ENCODE measurements at places on chromosomes 12 and 14.

DNA sequence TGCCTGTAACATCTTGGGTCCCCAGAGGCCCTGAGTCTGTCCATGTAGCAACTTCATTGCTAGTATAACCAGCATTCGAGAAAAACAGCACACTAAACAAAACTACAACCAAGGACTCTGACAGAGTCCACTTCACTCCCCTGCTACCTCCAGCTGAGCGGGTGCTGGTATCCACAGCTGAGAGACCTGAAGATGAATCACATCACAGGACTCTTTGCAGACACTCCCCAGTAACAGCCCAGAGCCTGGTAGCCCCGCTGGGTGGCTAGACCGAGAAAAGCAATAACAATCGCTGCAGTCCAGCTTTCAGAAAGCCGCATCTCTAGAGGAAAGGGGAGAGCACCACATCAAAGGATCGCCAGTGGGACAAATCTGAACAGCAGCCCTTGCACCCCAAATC, 9.0 kb upstream of the IQSEC3 start:
- DNase-seq: no peak

DNA sequence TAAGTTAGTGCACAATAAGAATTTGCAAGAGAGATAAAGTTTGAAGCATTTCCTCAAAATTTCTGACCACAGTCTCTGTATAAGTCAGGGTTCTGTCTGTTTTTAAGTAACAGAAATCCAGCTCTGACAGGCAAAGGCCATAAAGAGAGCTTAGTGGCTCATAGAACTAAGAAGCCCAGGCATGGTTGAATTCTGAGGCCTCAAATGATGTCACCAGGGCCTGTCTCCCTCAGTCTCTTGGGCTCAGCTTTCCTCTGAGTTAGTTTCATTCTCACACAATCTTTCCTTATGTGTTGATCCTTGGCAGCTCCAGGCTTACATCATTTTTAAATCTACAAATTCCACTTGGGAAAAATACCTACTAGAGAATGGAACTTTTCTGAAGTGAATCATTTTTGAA, 173.4 kb upstream of the ATP2B1 start:
- no peak for DNase-seq

DNA sequence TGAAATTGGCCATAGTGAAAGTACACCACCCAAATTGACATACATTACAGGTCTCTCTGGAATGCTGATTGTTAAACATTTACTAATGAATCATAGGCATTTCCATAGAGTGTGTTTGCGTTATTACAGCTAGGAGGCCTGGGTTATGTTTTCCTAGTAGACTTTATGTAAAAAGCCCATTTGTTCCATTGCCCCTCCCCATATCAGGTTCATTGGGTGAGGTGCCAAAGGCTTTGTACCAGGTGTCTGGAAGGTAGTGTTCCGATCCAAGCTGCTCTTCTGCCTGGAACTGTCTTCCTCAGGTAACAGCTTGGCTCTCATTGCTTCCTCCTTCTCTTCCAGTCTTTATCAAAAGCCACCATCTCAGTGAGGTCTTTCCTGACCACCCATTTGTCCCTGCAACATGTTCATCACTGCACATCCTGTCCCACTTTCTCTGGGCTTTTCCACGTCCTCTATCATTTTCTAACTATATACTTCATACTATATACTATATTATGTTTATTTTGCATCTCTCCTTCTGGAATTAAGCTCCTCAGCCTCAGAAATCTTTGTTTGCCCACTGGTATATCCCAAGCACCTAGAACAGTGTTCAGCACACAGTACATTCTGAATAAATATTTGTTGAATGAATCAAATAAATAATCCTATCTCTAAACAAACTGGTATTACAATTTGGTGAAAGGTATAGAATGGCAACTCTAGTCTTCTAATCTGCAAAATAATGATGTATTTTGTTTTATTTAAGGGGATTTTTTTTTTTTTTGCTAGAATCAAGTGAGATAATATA, 252.3 kb downstream of the KTN1 start:
- no peak for DNase-seq

- DNase-seq: no peak
Observed at GRCh38 chr12:125314051-125314755, 249.0 kb downstream of the AACS start.

DNA sequence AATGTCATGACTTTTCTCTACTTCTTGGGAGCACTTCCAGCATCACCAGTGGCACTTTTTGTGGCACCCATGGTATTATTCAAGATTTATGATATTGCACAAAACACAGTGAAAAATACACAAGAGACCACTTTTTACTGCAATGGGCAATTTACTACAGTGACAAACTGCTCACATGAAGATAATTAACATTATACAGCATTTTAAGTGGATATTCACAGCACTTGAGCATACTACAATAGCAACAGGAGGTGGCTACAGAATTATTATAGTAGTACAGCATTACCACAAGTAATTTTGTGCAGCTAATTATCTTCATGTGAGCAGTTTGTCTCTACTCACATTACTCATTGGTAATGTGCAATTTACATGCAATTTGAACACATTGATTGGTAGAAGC, 18.3 kb downstream of the IL26 start:
- no peak for DNase-seq

- DNase-seq: no peak
Observed at GRCh38 chr14:66038618-66039017, 447.6 kb upstream of the CCDC196 start.

- DNase-seq: no peak
Observed at GRCh38 chr12:114344303-114344663, 61.7 kb downstream of the TBX5 start.

DNA sequence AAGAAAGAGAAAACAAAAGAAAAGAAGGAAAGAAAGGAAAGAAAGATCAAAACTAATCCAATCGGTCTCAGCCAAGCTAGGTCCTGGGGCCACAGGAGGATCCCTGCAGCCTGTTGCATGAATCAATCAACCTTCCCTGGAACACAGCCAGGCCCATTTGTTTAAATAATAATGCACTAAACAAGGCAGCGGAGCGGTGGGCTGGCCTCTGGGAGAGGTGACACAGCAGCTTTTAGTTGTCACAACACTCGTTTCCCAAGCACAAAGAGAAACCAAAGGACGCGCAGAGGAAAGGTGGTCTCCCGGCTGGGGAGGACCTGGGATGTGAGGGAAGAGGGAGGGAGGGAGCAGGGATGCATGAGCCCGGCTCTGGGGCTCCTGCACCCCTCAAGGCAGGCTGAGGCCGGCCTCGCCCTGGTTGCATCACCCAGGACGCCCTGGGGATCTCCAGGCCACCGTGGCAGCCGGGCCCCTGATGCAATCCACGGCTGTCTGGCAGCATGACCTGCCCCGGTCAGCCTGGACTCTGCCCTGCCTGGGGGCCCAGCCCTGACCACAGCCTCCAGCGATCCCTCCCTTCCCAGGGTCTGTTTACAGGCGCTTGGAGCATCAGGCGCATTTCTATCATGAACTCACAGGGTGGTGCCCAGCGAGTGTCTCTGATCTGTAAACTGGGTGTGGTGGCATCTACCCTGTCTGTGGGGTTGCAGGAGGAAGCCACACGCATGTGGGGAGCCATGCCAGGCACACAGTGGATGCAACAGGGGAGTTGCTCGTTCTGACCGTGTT, 32.5 kb downstream of the MMP17 start:
- DNase-seq: no peak

GRCh38 chr12:32197421-32197820, 90.8 kb downstream of the BICD1 start:
- DNase-seq: no peak

GRCh38 chr12:26867080-26867479, 34.1 kb upstream of the ITPR2 start:
- no peak for DNase-seq

GRCh38 chr14:75333606-75334548, 55.2 kb downstream of the FOS start:
- DNase-seq: no peak

DNA sequence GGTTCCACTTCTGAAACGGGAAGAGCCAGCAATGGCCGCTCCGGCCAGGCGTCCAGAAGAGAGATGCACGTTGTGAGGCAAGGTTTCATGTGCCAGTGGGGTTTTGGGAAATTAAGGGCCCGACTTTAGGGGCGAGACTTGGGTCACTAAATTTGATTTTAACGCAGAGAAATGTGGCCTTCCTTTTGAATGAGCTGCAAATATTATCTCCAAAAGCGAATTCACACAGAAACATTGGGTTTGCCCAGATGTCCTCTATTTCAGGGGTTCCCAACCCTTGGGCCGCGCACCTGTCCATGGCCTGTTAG, 2.3 kb upstream of the RNASE4 start:
- DNase-seq: no peak

GRCh38 chr14:61176686-61177085, 104.5 kb downstream of the TMEM30B start:
- no peak for DNase-seq

DNA sequence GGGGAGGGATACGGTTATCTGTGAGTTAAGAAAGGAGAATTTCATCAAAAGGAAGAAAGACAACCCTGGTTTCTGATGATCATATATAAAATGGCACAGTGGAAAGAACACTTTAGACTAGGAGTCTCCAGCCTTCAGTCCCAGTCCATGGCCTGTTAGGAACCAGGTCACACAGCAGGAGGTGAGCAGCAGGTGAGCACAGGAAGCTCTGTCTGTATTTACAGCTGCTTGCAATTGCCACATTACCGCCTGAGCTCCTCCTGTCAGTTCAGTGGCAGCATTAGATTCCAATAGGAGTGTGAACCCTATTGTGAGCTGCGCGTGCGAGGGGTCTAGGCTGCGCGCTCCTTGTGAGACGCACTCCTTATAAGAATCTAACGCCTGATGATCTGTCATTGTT, 137.9 kb downstream of the BTG1 start:
- no peak for DNase-seq

- no peak for DNase-seq
Observed at GRCh38 chr14:66920196-66920595, 269.0 kb upstream of the GARIN2 start.

DNA sequence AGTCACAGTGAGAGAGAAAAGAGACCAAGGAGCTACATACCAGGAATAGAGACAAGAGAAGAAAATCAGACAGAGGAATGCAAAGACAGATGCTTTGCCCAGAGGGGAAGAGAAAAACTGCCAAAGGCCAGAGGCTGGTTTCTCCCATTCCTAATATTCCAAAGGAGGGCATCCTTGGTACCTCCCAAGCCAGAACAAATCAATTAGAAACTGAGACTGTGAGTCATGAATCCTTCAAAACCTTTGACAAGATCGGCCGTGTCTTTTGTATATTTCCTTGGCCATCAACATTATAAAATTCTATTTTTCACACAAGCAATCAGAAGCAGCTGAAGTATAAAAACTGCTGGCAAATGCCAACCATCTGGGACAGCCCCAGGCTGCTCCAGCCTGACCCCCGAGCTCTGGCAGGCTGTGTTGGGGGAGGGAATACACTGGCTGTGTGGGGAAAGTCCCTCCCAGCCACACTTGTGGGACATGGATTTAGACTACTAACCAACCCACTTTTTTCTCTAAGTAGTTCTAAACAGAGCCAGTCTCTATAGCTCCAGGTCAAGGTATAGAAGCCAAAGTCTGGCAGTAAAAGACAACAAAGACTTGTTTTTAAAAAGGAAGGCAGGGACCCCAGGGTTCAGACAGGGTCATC, 13.7 kb downstream of the POMT2 start:
- no peak for DNase-seq

GRCh38 chr12:32906399-32907165, 10.0 kb upstream of the PKP2 start:
- DNase-seq: no peak

- no peak for DNase-seq
Observed at GRCh38 chr12:48016373-48017020, 12.2 kb upstream of the COL2A1 start.

DNA sequence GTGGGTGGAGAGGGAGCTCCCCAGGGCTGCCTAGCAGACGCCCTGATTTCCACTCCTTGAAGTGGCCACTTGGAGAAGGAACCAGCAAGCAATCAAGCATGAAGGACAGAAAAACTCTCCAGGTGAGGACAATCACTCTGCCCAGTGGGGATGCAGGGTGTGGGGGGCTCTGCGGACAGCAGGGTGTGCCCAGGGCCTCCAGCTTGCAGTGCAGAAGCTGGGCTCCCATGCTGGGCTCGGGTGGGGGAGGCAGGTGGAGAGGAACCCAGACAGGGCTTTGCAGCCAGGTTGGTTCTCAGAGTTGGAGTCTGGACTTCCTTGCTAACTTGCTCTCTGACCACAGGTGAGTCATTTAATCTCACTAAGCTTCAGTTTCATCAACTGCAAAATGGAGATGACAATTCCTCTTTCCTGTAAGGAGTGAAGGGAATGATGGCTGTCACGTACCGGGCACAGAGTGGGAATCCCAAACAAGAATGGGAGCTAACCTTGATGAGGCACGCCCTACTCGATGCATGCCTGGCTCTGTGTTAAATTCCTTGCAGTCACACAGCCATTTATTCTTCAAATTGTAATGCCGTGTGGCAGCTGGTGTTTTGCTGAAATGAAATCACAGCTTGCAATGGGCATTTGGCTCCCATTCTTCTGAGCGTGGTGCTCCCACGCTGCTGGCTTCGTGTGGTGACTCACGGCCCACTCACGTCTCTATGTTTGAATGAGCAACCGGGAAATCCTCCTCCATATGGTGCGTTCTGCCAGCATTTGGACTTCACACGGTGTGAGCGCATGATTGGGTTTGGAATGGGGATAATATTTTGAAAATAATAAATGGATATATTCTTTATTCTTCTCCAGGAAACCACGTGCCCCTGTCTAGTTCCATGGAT, 75.2 kb downstream of the PRIMA1 start:
- DNase-seq: no peak

DNA sequence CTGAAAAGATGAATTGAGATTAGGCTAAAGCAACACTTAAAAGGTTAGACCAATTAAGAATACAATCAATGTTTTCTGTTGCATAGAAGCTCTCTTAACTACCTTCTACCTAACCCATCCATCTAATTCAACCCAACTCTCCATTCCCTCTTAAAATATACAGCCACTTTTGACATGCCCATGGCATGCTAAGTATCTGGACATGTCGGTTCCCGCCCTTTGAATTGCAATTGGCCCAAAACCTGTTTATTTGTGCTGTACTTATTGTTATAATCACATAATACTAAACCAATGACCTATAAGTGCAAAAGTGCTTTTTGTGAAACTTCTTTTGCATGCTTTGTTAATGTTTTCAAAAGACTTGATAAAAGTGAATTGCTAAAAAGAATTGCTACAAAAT, 37.6 kb upstream of the APPL2 start:
- no peak for DNase-seq

DNA sequence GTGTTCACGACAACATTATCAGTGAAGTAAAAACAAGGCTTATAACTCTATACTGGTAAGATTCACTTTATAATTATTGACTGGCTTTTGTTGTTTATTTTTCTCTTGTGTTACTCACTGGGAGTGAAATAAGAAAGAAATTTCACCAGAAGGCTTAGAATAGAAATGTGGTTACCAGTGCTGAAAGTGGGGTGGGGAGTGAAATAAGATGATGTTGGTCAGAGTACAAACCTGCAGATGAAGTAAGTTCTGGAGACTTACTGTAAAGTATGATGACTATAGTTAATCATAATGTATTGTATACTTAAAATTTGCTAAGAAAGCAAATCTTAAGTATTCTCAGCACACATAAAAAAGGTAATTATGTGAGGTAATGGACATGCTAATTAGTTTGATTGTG, 198.4 kb downstream of the KLHL28 start:
- no peak for DNase-seq
